ENCODE measurements at places on chromosomes 13 and 19.
A peak's percentile ranks its signal among the peaks of the same experiment; 100 is the strongest.

GRCh38 chr13:96817336-96817941, 176.8 kb downstream of the OXGR1 start:
- DNase-seq, result no peak

DNA sequence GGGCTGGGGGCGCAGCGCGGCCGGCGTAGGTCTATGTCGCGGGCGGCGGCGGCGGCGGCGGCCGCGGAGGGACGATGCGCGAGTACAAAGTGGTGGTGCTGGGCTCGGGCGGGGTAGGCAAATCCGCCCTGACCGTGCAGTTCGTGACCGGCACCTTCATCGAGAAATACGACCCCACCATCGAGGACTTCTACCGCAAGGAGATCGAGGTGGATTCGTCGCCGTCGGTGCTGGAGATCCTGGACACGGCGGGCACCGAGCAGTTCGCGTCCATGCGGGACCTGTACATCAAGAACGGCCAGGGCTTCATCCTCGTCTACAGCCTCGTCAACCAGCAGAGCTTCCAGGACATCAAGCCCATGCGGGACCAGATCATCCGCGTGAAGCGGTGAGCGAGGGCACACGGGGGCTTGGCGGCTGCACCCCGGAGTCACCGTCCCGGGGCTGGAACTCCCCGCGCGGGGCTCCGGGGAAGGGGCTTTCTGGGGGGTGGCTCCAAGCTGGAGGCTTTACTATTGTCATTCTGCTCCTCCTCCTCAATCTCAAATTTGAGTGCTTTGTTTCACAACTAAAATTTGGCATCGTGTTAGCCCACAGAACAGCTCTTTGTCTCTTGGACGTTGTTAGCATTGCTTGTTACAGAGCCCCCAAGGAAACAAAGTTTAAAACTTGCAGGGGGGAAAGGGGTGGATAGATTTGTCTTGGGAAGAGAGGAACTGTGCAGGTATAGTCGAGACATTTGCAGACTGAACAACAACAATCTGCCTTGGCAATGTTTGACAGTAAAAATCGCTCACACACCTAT, 630 bp downstream of the RAP2A start:
- DNase-seq, result peak; percentile 34

- DNase-seq, result no peak
Measured at GRCh38 chr13:24489721-24490120, 22.9 kb downstream of the PARP4 start.

DNA sequence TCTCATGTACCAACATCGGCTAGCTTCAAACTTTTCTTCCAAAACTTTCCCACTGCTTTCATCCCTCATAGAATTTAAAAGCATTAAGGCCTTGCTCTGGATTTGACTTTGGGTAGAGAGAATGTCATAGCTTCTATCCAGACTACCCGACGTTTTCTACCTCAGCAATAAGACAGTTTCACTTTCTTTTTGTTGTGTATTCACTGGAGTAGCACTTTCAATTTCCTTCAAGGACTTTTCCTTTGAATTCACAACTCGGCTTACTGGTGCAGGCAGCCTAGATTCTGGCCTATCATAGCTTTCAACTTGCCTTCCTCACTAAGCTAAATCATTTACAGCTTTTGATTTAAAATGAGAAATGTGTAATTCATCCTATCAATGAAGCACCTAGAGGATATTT, 420.4 kb upstream of the GPC6 start:
- no peak for DNase-seq

DNA sequence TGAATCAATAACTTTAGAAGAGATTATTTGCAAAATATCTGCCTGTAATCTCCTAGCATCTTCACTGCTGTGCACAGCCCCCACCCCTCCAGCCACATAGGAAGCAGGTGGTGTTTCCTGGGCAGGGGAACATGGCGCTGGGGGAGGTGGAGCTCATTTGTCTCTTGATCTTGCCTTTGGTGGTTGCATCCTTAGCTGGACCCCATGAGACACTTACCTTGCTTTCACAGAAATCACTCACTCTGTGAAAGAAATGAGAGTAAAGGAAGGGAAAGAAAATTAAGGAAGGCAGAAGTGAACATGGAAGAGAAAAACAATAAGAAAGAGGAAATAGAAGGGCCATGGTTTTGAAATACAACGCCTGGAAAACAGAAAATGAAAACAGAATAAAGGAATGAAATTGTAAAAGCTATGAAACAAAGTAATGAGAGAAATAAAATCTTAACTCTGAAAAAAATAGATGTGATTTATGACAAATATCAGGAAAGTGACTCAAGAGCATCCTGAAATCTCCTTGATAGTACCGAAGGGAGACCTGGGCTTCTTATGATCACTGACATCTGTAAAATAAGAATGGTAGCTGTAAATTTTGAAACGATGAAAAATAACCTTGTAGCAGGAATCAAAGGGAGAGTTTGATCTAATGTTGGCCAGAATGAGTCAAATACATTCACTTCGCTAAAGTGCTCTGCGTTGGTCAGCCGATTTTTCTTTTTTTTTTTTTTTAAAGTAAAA, 17.2 kb upstream of the RNASEH2B start:
- DNase-seq, result no peak

DNA sequence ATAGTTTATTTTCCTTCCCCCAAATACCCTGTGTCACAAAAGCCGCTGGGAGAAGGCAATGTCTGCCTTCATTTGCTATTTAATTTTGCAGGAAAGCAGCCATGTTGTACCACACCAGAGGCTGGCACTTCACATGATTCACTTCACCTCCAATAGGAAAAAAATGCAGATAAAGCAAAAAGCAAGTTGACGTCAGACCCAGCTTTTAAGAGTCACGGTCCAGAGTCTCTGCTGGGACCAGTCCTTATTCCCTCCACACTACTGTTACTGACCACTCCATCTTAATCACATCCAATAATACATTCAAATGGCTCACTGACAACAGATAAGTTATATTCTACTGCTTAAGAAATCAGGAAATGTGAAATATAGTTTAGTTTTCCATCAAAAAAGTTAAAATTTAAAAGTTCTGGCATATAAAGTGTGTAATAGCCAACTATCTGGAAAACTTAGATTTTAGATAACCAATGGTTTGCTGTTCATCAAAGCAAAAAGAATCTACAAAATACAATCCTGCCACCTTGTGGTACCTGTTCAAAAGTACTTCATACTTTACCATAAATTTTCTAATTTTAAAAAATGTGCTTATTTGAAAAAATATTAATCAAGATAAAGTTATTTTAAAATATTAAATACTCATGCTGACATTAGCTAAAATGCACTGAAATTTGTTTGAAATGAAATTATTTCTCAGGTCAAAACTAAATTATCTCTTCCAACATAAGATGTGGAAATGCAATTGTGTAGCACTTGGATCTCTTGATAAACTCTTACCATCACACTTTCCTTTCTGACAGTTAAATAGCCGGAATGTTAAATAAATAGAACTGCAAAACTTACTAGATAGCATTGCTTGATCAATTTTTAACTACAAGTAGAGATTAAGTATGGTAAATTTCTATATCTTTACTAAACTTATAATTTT, 97.3 kb downstream of the SERP2 start:
- no peak for DNase-seq

DNA sequence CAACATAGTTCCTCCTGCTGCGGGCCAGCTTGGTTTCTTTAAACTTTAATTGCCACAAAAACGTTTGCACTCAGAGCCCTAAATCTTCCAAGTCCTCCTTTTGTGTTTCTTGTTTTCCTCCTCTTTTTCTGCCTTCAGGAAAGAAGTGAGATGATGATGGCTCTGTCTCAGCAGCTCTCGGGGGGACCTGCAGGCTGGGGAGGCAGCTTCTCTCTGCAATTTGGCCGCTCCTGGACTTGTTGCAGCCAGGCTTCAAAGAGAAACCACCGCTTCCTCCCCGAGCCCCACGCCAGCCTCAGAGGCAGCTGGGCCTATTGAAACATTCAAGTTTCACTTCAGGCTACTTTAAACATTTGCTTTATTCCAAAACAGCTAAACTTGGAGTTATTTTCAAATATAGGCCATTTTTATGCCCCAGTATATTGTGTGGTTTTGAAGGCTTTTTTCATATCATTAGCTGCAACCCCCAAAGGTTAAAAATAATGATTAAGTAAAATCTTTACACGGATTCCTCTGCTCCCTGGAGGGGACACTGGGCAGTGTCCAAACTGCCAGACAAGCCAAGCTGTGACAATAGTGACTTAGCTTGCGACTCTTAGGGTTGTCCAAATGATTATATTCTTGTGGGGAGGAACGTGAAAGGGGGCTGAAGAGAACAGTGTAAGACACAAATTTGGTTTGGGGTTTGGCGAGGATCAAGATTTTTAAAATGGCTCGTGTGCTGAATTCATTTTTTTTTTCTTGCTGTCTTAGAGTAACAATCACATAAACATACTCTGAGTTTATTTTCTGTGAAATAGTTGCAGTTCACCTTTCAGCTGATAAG, 330.8 kb downstream of the DLEU7 start:
- DNase-seq, result peak; percentile 45

DNA sequence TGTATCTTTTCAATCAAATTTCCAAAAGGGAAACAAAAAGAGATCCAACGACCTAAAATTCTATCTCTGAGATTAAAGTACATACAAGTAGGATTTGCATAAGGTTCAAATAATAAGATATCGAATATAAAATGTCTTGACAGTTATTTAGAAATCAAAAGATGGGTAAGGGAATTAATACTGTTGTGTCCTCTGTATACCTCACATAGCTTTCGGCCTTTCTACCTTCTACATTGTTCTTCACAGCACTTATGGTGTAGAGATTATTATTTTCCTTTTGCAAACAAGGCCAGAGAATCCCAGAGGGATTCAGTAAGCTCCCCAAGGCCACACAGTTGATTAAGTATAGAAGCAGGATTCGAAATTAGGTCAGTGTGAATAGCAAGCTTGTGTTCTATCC, 403.6 kb downstream of the SPRY2 start:
- DNase-seq, result no peak

- peak; percentile 66 for DNase-seq
Measured at GRCh38 chr19:17605761-17606589, 50.5 kb downstream of the COLGALT1 start.

- DNase-seq, result no peak
Measured at GRCh38 chr13:110201114-110201513, 105.8 kb downstream of the COL4A1 start.
